Dermis blood vessel endothelial cell (primary cell): ENCODE measurements at places on chromosomes 11 and 22. TPM values are rescaled to one million over a fixed set of nuclear protein-coding genes. Genes with fewer than 3 reads are reported as not detected.

Gene HTR3A
- total RNA-seq: not detected in 2 replicates

Gene PYGM
- 0.23 and 0.34 TPM in 2 replicates for total RNA-seq

Gene C1QTNF4
- total RNA-seq: 0.34 and 0.37 TPM in 2 replicates

Gene NLRP6
- total RNA-seq: not detected in 2 replicates

Gene OR2D2
- total RNA-seq: 0.17 TPM in 1 of 2 replicates, not detected in the other

Gene CERK
- total RNA-seq: 87.8 and 106 TPM in 2 replicates

Gene SHANK2
- total RNA-seq: 0.37 and 0.68 TPM in 2 replicates

Gene PDE2A
- total RNA-seq: 351 and 380 TPM in 2 replicates

Gene OR5A1
- total RNA-seq: under 0.01 TPM in 1 of 2 replicates, not detected in the other

Gene CYP2D6
- total RNA-seq: 0.09 and 0.68 TPM in 2 replicates

DNA sequence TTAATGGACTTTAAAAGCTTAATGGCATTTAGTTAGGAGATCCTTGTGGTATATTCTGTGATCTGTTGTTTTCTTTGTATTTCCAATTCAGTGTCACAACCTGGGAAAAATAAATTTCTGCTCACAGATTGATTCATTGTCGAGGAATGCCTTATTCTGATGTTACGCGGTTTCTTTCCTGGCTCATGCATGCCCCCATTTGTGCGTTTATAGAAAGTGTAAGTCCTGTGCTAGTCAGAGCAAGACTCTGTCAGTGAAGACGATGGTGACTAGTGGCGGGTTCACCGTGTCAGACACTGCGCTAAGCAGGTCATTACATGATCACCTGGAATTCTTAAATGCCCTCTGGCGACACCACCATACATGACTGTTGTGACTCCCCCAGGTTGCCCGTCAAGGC is 169.4 kb downstream of the TBC1D22A start:
- DNase-seq: no peak

DNA sequence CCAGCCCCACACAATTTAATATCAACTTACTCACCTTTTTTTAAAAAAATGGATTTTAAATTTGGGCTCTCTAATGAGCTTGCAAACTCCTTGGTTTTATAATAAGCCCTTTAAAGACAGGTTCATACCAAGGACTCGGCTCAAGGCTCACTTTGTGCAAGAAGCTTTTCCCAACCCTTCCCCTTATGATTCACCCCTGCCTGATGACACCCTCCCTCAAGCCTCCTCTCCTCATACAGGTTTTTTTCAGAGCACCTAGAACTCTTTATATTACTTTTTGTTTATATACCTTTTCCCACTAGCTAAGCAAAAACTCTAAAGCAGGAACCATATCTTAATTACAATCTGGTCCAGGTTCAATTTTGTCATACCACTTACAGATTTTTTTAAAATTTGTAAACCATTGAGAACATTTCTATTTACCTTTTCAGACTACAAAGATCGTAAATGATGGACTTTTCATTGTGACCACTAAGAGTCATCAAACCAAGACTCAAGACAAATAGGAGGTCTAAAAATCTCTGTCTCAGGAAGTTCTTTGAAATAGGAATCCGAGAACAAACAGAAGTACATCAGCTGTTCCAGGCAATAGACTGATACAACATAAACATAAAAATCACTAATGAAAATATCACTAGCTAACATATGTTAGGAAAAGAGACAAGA is 13.1 kb upstream of the EXPH5 start:
- DNase-seq: no peak

GRCh38 chr11:67538823-67539505 is 15.7 kb upstream of the CABP2 start:
- DNase-seq: no peak

DNA sequence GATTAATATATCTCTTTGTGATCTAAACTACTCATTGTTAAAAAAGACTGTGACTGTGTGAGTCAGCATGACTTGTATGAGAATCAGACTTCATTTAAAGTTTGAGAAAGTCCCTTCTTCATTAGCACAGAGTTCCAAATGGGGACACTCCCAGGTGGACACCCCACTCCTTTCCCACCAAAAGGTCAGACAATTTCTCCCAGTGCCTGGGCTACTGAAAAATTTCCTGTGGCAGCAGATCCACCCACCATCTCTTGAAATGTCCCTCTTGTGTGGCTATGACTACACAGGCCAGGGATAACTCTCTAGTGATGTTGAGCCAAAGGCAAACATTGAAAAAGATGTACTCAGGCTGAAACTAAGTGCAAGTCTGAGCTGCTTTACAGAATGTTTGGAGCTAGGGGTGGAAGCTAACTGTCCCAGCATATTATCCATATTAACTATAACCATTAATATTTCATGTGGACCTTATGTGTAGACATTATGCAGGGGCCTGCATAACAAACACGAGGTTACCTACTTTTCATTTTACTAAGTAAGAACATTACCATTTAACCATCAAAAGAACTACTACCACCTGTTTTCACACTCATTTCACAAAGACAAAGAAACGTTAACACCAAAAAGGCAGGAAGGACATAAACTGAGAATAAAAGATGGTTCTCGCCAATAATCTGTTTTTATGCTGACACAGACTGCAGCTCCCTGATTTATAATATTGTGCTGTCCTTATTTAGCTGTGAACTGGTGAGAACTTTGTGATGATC is 44.8 kb downstream of the MMP20 start:
- DNase-seq: no peak

DNA sequence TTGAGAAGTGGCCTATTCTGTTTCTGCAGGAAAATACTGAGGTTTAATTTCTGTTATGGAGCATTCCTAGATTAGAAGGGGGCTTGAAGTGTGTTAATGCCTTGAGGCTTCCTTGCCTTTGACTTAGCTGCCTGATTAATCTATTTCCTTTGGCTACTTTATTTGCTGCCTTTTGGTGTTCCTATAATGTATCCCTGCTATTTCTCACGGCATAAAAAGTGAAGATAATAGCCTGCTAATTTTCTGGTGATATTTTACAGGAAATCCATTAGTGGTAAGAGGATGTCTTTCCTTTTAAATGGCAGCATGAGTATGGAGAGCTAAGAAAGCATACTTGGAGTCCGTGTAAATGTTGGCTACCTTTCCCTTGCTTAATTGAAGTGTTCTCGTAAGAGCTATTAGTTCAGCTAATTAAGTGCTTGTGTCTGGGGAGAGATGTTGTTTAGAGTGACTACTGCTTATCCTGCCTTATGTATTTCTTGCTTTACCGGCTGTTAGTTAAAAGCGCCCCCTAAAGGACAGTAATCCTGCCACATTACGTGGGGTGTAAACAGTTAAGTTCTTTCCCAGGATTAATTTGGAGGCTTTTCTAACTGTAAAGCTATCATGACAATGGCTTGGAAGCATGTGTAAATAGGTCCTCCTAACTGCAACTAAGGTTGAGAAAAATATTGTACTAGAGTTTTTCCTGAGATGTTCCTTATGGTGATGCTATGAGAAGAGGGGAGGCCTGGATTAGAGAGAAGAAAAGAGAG is 45.6 kb downstream of the ZNF280B start:
- peak; percentile 28 for DNase-seq

DNA sequence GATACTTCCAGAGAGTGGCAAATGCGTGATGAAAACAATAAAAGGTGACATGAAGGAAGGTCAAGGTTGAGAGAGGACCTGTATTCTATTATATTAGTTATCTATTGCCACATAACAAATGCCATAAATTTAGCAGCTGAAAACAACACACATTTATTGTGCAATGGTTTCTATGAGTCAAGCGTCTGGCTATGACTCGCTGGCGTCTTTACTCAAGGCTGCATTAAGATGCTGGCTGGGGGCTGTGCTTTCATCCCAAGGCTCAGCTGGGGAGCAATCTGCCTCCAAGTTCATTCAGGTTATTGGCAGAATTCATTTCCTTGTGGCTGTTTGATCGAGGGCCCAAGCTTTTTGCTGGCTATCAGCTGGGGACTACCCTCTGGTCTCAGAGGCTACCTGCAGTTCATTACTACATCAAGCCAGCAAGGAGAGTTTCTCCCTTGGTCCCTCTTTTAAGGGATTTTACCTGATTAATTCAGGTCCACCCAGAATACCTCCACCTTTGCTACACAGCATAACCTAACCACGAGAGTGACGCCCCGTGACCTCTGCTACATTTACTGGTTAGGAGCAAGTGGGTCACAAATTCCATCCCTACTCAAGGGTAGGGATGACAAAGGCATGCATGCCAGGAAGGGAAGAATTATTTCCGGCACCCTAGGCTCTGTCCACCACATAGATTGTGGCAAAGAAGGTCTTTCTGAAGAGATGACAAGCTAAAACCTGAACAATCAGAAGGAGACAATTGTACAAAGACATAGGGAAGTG is 549.1 kb downstream of the MN1 start:
- peak; percentile 8 for DNase-seq

- DNase-seq: peak; percentile 30
Measured at GRCh38 chr11:118610225-118610772, 2.9 kb downstream of the PHLDB1 start.

GRCh38 chr11:10650630-10651029 is 42.9 kb downstream of the IRAG1 start:
- DNase-seq: no peak

DNA sequence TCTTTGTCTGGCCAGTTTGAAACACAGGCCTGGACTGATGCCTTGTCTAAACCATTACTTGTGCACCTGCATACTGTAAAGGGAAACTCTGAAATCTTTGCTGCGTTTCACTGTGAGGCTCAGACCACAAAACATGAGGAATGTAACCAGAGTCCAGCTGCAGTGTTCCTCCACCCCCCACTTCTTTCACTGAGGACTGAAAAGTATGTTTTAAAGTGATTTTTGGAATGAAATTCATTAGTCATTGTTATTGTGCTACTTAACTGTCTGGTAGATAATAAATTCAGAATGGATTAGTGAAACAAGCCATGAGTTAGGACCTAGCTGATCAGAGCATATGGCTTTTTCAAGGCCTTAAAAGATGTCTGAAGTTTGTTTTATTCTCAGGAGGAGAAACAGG is 181.2 kb downstream of the WNT11 start:
- no peak for DNase-seq

- DNase-seq: peak; percentile 4
Measured at GRCh38 chr11:15745266-15745665, 611.1 kb downstream of the SOX6 start.
